ENCODE measurements at places on chromosomes 7 and 10.

DNA sequence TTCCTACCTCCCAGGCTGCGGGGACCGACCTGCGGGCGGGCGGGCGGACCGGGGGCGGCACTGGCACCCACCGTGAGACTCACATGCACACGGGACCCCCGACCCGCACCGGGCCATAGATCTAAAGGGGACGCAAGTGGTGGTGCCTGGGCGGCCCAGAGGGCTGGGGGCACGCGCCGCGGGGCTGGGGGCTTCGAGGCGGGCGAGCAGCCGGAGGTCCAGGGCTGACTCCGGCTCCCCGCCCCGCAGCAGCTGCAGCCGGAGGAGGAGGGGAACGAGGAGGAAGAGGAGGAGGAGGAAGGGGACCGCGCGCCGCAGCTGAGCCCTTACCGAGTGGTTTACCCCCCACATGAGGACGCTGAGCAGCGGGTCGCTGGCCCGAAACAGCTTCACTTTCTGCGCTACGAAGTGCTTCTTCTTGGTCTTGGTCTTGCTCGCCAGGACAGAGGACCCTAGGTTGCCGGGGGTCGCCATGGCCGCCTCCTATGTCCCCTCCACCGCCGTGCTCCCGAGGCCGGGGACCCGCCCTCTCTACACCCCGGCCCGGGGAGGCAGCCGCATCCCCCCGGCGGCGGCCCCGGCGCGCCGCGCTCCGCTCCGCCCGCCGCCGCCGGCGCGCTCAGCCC lies 412 bp downstream of the PIP4K2A start:
- no peak for DNase-seq

- no peak for DNase-seq
These were observed 83.5 kb downstream of the FAS start for GRCh38 chr10:89074120-89074519.

DNA sequence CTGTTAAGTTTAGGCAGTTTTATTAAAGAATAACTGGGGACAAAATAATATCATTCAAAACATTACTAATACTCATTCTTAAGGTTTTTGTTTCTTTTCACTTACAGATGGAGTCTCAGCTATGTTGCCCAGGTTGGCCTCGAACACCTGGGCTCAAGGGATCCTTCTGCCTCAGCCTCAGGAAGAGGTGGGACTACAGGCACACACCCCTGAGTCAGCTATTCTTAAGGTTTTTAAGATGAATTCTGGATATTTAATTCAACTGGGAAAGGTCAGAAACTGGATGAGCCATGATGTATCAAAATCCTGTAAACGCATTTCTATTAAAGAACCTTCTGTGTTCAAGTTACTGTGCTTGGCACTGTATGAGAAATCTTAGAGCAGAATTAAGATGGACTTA lies 3.5 kb downstream of the OAT start:
- no peak for DNase-seq

DNA sequence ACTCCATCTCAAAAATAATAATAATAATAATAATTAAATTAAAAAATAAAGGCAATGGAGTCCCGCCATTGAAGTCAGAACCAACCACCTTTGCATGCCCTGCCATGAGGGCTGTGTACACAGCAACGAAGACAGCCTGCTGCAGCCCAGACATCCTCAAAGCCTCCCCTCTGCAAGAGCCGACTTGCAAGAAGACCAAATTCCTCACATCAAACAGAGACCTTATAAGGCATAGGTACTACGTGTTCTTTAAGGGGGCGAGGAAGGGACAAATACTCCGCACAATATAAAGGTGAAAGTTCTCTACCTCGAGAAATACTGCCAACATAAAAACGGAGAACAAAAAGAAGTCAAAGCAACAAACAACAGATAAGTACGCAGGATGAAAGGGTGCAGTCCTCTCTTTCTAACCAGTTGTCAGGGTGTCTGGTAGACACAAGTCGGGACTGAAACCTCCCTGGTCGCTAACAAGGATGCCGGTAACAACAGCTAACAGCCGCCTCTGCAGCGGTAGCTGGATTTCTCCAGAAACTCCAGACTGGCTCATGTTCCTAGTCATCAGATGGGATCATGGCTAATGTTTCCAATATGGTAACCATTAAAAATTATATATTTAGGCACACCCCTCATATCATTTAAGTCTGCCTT lies 23.6 kb downstream of the FGFR2 start:
- no peak for DNase-seq

- DNase-seq: no peak
These were observed 451.5 kb downstream of the PLXDC2 start for GRCh38 chr10:20267734-20268133.

DNA sequence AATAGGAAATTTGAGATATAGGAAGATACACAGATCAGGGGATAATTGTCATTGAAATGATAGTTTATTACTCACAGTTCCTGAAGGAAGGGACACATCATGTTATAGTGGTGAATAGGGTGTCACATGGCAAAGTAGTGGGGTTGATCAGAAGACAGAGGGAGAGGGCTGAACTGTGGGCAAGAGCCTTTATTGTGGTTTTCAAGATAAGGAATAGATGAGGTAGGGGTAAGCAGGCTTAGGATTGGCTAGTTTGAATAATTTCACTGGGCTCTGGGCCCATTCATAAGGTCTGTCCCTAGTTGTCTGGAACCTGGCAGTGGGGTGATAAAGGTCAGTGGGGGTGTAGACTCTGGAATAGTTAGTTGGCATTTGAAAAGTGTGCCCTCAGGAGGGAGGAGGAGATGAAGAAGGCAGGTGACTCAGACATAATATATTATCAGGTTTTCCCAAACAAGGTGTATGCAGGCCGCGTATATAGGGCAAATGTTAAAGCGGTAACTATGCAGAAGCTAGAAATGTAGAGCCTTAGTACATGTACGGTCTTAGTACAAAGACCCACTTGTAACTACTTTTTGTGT lies 18.5 kb downstream of the FGL2 start:
- no peak for DNase-seq

DNA sequence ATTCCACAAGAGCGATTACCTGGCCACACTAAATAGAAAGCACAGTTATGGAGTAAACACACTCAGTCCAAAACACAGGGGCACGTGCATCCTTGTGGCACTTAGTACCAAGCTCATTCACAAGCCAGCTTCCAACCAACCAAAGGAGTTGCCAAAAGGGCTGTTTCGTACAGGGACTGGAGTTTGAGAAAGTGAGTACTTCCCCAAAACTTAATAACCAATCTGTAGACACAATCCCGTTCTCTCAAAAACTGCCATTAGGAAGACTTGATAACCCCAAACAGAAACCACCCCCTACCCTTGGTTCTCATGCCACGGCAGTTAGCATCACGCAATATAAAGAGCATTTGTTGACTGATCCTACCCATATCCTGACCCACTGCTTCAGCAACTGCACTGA lies 166.2 kb upstream of the ASAH2 start:
- no peak for DNase-seq

DNA sequence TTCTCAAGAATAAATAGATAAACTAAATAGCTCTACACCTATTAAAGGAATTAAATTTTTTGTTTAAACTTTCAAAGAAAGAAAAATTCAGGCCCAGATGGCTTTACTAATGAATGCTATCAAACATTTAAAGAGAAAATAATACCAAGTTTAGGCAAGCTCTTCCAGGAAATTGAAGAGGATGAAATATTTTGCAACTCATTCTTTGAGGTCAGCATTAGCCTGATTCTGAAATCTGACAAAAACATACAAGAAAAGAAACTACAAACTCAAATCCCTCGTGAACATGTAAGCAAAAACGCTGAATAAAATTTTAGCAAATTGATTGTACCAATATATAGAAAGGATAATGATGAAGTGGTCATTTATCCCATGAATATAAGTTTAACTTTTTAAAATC lies 93.4 kb downstream of the RTKN2 start:
- DNase-seq: no peak

DNA sequence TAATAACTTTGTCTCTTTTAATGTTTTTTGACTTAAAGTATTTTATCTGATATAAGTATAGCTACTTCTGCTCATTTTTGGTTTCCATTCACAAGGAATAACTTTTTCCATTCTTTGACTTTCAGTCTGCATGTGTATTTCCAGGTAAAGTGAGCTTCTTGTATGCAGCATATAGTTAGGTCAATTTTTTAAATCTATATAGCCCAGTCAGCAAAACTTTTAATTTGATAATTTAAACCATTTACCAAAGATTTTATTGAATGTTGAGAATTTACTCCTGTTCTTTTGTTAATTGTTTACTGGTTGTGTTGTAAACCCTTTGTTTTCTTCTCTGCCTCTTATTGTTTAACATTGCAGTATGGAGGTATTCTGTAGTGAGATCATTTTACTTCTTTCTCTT lies 696.9 kb upstream of the LRRTM3 start:
- no peak for DNase-seq

- DNase-seq: no peak
These were observed 133.6 kb downstream of the RNF216 start for GRCh38 chr7:5647816-5648215.

DNA sequence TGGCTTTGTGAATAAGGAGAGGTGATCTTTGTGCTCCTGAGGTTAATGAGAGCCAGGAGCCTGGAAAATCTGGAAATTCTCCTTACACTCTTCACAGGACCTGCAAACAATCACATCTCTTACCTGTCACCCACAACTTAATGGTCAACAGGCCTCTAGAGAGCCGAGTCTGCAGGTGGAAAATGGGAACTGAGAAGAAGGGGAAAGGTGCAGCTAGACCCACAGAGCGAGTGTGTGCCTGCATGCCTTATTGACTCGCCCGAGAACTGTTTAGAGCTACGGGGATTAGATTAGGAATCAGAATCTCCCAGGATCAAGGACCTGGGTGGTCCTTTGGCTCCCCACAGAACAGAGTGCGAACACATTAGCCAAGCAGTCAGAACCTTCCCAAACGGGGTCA lies 329.6 kb downstream of the PTEN start:
- DNase-seq: no peak

- no peak for DNase-seq
These were observed 221.9 kb downstream of the EBF3 start for GRCh38 chr10:129741978-129742741.

GRCh38 chr7:75931680-75932079 lies 16.7 kb downstream of the POR start:
- no peak for DNase-seq

DNA sequence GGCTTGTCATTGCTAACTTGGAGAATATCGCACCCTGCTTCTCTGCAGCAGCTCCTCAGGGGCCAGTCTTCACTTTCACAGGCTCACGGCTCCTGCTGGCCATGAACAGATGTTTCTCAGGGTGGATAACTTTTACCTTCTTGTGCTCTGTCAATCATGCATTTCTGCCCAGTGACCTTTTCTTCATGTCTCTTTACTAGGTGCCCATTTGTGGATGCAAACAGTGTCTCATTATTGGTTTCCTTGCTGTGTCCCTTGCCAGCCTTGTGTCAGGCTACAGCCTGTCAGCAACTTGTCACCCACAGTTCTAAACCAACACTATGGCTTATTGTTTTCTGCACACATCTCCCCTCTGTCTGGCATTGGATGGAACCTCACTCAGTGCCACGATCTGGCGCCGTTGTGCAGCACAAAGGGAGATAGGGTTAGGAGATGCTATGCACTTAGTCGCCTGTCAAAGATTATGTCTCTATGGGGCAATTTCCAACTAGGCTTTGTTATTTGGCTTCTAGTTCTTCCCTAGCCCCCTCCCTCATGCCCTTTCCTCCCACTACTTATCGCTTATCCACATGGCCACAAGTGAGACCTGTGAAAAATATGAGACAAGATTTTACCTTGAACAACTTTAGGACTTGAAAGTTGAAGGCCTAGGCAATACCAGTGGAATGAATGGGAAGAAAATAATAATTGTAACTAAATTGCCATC lies 45.7 kb upstream of the NXPH1 start:
- no peak for DNase-seq

DNA sequence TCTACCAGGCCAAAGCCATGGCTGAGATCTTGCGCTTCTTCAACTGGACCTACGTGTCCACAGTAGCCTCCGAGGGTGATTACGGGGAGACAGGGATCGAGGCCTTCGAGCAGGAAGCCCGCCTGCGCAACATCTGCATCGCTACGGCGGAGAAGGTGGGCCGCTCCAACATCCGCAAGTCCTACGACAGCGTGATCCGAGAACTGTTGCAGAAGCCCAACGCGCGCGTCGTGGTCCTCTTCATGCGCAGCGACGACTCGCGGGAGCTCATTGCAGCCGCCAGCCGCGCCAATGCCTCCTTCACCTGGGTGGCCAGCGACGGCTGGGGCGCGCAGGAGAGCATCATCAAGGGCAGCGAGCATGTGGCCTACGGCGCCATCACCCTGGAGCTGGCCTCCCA lies 142.7 kb downstream of the GRM3 start:
- DNase-seq: no peak

DNA sequence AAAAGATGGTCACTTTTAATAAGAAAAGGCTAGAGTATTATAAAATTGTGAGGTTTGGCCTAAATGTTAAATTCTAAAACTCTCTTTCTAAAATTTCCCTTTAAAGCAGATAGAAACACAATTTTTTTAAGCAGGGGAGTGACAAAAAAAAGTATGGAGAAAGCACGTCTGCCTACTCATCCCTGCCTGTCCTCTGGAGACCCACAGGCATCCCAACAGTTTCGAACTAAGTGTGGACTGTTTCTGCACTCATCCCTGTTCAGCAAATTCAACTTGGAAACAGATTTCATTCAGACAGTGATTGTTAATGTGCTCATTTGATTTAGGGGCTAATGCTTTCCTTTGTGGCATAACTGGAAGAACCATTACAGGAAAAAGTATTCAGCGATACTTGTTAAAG lies 192.6 kb upstream of the CXCL12 start:
- no peak for DNase-seq

DNA sequence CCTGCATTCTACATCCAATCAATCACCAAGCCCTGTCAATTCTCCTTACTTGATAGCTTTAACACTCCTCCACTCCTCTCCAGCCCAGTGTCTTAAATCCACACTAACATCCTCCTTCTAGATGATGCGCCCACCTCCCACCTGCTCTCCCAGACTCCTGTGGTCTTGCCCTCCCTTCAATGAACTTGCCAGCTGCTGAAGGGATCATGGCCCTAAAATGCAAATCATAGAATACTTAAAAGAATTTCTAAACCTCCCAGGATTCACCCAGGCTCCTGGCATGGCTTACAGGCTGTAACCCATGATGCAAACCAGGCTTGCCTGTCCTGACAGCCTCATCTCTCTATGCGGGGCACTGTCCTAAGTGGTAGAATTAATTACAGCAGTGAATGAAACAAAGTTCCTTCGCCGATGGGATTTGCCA lies 43.6 kb downstream of the SYPL1 start:
- DNase-seq: no peak

DNA sequence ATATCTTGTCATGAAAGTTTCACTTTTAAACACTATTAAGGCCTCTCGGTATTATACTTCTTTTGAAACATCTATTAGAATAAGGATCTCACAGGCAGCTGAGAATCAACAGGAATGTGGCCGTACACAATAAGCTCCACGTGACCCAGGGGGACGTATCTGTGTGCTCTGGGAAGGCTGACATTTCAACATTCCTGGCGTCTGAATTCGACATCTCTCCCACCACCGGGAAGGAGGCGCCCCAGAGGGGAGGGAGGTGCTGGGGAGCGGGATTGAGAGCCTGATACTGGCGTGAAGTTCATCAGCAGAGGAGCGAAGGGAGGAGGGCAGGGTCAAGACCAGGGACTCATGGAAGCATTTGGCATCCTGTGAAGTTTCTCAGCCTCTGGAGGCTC lies 401.3 kb downstream of the DNAJB6 start:
- DNase-seq: no peak

GRCh38 chr10:77637532-77638320 lies at the start of gene KCNMA1:
Gene KCNMA1, minus strand, starts transcription at chr10:77637808.
- DNase-seq: no peak

- DNase-seq: peak; percentile 56
These were observed 63.7 kb downstream of the PROSER2 start for GRCh38 chr10:11886851-11887250.

GRCh38 chr10:72009425-72010081 lies 45.4 kb downstream of the CHST3 start:
- DNase-seq: no peak
